H7 (cell line): ENCODE measurements at places on chromosomes 6 and 20.

- DNase-seq, result no peak
Observed at GRCh38 chr6:77326029-77326428, 137.3 kb downstream of the HTR1B start.

- DNase-seq, result no peak
Observed at GRCh38 chr6:116292553-116292952, 12.8 kb upstream of the TSPYL1 start.

GRCh38 chr6:138568997-138569396 is 69.7 kb upstream of the NHSL1 start:
- no peak for DNase-seq

DNA sequence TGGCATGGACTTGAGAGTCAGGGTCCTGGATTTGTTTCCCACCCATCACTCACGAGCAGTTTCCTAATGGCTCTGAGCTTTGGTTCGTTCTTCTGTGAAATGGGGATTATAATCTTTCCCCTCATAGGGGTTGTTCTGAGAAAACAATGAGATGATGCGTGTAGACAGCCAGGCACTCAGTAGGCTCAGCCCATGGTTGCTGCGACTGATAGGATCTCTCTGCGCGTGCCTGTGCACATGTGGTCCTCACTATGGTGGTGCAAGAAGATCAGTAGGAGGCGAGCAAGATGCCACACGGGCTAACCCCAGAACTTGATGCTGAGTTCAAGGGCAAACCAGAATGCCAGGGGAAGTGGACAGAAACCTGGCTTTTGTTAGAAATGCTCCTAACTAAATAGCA is 153.5 kb upstream of the KCNG1 start:
- DNase-seq, result no peak

DNA sequence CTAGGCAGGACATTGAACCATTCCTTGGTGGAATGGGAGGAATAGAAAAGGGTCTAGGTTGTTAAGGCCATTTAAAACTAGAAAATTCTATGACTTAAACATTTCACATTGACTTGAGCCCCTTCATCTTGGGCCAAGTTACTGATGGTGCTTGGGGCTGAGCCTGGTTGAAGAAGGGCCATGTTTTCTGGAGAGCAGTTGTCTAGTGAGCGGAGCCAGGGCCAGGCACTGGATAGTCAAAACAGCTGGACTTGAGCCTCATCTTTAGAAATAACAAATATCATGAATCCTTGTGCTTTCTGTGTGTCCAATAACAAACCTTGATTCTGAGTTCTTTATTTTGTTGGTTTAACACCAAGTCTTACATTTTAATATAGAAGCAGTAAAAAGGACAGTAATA is 134.6 kb upstream of the TCF21 start:
- no peak for DNase-seq

DNA sequence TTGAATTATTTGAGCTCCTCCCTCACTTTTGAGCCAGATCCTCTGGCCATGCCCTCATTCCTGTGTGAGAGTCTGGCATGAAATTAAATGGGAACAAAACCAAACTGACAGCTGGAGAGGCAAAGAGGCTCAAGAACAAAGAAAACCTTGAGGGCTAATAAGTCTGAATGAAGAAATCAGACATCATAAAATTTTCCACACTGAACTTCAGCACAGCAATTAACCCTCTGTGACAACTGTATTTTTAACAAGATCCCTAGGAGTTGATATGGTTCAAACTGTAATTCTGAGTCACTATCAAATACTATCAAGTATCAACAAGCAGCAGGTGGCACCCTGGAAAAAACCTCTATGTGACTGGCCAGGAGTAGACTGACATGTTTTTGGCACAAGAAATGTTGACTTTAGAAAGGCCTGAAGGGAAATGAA is 109.4 kb upstream of the EMILIN3 start:
- no peak for DNase-seq

GRCh38 chr6:130115036-130115435 is 96.7 kb downstream of the L3MBTL3 start:
- no peak for DNase-seq

DNA sequence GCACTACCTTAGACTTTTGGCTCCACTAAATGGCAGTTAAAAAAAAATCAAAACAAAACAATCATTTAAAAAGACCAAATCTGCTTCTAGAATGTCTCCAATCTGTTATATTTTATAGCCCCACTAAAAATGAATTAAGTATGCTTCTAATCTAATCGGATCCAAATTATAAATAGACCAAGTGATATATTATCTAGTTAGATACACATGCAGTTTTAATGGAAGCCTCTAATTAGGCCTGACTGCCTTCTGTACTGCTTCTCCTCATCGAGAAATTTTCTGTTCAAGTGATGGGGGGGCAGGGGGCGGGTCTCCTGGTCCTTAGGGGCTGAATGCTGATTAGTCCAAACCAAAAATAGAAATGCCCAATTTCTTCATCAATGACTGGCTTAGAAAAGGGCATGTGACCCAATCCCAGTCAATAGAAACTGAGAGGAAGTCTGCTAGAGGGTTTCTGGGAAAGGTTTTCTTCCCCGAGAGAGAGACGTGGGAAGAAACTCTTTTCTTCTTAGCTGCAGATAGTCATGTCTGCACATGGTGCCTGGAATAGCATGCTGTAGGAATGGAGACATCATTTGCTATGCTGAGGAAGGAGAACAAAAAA is 6.9 kb downstream of the SESN1 start:
- no peak for DNase-seq

DNA sequence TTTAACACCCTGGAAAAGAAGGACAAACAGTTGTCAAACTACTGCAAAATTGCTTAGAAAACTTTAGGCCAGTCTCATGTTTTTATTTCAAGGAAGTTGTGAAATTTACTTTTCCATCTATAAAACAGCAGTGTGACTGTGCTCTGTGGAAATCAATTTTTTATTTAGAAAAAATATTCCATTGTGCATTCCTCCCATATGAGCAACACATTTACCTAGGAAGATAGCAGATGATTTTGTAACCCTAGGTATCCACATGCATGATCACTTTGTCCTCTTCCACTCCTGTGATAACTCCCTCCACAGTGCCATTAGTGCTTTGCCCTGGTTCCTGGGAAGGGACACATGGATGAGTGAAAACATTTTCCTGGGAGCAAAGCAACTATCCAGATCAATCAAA is 70.0 kb upstream of the SHLD1 start:
- DNase-seq, result no peak

DNA sequence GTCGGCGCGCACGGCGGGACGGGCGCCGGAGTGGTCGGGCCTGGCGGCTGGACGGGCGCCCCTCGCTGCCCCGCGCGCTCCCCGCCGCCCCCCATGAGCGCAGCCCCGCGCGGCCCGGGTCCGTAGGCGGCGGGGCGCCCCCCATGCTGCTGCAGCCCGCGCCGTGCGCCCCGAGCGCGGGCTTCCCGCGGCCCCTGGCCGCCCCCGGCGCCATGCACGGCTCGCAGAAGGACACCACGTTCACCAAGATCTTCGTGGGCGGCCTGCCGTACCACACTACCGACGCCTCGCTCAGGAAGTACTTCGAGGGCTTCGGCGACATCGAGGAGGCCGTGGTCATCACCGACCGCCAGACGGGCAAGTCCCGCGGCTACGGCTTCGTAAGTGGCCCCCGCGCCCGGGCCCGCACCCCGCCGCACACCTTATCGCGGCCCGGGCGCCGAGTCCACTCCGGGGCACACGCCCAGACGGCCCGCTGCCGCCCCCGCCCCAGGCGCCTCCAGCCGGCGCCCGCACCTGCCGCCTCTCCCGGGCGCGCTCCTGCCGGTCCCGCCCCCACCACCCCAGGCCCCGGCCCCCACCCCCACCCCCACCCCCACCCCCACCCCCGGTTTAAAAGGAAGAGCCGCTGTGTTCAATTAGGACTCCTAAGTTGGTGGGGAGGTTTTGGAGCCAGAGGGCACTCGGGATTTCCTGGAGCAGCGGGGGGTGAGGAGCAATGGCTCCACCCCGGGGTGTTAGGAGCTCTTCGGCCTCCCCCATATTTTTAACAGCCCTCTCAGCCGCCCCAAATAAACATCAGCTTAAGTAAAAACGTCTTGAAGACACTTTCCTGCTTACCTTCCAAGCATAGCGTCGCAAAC is 474 bp downstream of the RBM38 start:
- DNase-seq, result peak; percentile 85

- DNase-seq, result peak; percentile 76
Observed at GRCh38 chr20:50594591-50595432, 84.6 kb downstream of the PTPN1 start.

- DNase-seq, result no peak
Observed at GRCh38 chr20:24870057-24870456, 79.0 kb upstream of the CST7 start.

DNA sequence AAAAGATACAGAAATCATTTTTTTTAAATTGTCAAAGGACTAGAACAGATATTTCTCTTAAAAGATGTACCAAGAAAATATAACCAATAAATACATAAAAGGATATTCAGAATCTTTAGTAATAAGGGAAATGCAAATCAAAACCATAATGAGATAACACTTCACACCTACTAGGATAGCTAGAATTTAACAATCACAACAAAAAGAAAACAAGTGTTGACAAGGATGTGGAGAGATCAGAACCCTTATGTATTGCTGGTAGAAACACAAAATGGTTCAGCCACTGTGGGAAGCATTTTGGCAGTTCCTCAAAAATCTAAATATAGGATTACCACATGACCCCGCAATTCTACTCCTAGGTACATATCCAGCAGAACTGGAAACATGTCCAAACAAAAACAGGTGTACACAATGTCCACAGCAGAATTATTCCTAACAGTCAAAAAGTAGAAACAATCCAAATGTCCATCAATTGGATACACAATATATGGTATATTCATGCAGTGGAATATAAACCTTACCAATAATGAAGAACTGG is 211.0 kb downstream of the LRFN2 start:
- no peak for DNase-seq
